ENCODE measurements at places on chromosomes 3 and 15.
A peak's percentile ranks its signal among the peaks of the same experiment; 100 is the strongest.

GRCh38 chr3:173465112-173465511 is 67.6 kb downstream of the NLGN1 start:
- DNase-seq = no peak

GRCh38 chr3:69881756-69882428 is 117.6 kb upstream of the SAMMSON start:
- no peak for DNase-seq

GRCh38 chr3:152299249-152299976 is 30.7 kb downstream of the MBNL1 start:
- DNase-seq = peak; percentile 36

DNA sequence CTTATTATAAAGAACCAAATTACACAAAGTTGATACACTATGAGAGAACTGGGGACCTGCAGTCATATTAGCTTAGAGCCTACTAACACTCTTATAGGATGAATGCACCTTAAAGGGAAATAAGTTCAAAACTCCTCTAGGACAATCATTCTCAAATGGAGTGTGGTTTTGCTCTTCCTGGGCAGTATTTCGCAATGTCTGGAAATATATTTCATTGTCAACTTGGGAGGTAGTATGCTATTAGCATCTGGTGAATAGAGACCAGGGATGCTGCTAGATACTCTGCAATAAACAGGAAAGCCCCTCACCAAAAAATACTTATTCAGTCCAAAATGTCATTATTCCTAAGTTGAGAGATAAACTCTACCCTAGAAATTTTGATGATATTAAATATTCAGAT is 451.4 kb upstream of the ARPP21 start:
- DNase-seq = no peak

- no peak for DNase-seq
These were observed 25.5 kb upstream of the PRR23E start for GRCh38 chr3:127167315-127168043.

DNA sequence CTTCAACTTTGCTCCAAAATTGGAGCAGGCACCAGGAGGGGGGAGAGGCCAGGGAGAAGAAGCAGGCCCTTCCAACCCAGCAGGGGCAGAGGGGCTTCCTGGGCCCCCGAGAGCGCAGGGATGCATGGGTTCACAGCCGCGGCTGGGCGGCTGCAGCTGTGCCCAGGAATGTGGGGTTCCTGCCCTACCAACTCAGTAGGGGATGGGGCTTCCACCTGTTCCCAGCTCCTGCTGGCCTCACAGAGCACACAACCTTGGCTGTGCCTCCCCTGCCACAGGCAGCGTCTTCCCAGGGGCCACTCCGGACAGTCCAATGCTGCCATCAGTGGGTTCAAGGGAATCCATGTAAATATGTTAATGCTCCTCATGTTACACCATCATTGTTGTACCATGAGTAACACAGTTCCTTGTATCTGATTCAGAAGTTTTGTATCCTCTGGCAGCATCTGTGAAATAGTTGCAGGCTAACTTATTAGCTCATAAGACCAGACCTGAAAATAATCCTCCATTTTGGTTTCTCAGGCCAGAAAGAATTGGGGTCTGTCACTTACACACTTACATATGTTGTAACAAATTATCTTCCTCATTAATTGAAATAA is 12.1 kb upstream of the SIAH2 start:
- no peak for DNase-seq

DNA sequence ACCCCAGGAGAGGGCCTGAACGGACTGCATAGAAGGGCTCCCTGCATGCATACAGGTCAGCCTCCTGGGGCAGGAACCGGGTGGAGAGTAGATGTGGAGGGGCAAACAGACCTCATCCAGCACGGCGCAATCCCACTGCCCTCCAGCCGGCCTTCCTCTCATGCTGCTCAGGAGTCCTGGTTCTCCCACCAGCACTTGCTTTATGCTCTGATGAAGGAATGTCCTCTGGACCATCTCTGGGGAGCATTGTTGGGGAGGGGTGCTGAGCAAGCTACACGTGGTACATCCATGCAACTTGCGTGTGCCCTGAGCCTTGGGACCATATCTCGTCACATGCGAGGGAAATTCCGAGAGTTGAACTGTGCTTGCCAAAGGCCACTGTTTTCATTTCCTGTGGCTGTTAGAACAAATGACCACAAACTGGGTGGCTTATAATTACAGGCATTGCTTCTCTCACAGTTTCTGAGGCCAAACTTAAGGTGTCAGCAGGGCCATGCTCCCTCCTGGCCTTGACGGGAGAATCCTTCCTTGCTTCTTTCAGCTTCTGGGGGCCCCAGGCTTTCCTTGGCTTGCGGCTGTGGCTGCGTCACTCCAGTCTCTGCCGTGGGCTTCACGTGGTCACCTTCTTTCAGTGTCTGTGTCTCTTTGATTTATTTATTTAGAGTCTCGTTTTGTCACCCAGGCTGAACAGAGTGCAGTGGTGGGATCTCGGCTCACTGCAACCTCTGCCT is 12.2 kb downstream of the SELENOS start:
- DNase-seq = no peak

GRCh38 chr3:104514371-104514770 is 852.3 kb upstream of the ALCAM start:
- no peak for DNase-seq

GRCh38 chr3:125121246-125122010 is 65.6 kb upstream of the HEG1 start:
- DNase-seq = no peak

GRCh38 chr15:78810362-78811123 is 721 bp downstream of the ADAMTS7 start:
- peak; percentile 80 for DNase-seq

DNA sequence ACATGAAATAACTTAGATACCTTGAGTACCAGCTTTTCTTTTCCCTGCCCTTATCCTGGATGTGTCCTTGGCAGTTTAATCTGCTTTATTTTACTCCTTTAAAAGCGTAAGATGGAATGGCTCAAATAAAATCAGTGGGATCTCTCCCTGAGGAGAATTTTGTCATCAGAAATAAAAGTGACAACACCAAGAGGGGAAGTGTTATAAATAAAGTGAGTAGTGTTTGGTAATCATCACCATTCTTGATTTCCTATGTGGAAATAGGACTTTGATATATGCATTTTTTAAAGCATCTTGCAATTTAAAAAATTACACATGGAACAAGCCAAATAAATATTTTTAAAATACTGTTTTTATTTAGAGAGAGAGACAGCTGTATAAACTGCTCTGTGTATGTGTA is 76.5 kb downstream of the MBNL1 start:
- DNase-seq = no peak

GRCh38 chr15:57611123-57611522 is 19.4 kb downstream of the MYZAP start:
- no peak for DNase-seq

GRCh38 chr15:96306321-96306720 is 24.2 kb upstream of the NR2F2 start:
- no peak for DNase-seq

- DNase-seq = no peak
These were observed 110.6 kb upstream of the DCBLD2 start for GRCh38 chr3:99012051-99012450.

- DNase-seq = no peak
These were observed 8.4 kb upstream of the KCNH8 start for GRCh38 chr3:19139863-19140262.

DNA sequence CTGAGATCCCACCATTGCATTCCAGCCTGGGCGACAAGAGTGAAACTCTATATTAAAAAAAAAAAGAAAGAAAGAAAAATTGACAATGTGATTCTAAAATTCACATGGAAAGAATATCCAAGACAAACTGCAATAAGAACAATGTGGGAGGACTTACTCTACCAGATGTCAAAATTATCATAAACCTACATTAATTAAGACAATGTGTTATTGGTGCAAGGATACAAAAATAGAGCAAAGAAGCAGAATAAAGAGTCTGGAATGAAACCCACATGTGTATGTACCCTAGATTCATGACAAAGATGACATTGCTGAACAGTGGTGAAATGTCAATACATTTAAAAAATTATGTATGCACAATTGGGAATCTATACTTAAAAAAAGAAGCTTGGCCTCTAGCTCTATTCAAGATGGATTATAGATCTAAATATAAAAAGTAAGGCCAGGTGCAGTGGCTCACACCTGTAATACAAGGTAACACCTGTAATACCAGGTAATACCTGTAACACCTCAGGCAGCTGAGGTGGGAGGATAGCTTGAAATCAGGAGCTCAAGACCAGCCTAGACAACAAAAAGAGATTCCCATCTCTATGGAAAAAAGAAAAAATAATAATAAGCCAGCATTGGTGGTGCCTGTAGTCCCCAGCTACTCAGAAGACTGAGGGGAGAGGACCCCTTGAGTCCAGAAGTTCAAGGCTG is 45.7 kb downstream of the ZBTB11 start:
- no peak for DNase-seq

- DNase-seq = no peak
These were observed 10.4 kb upstream of the ARIH1 start for GRCh38 chr15:72463702-72464101.

GRCh38 chr3:99842826-99843589 is 25.3 kb downstream of the CMSS1 start:
- DNase-seq = no peak

DNA sequence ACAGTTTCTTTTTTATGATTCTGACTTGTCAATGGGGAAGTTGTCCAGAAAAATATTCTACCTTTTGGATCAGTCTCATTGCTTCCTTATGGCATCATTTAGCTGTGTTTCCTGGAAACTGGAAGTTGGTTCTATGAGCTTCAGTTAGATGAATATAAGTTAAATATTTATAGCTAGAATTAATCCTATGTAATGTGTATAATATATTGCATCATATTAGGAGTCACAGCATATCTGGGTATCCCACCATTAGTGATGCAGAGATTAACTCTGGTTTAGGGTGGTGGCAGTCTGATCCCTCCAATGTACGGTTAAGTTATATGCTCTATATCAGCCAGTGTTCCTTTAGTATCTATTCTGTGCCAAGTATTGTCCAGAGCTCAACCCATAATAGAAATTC is 19.3 kb downstream of the KLHL24 start:
- DNase-seq = no peak

DNA sequence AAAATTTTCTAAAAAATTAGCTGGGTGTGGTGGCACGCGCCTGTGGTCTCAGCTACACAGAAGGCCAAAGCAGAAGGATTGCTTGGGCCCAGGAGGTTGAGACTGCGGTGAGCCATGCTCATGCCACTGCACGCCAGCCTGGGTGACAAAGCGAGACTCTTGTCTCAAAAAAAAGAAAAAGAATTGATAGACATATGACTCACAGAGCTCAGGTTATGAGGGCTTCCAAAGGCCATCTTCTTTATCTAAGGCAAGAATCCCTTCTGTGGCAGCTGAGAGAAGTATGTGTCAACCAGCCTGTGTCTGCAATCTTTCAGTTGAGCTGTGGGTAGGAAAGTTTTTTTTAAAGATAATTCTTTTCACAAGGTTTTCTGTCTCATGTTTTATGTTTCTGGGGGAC is 53.9 kb downstream of the MRPS25 start:
- no peak for DNase-seq

DNA sequence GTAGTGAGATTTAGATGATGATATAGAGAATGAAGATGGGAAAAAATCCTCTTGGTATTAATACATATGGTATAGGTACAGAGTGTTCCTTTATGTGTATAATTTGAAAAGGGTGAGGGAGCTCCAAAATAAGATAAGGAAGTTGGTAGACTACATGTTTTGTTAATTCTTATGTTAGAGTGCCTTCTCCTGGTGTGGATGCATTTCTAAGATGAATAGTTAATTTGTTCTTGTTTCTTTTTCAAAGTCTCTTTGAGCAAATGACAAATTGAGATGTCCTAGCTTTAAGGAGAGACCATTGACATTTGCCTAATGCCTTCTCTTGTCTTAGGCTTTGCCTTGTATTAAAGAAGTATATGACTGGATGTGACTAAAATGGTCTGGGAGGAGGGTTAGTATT is 34.1 kb downstream of the AKAP13 start:
- DNase-seq = no peak

- no peak for DNase-seq
These were observed 9.1 kb downstream of the ST8SIA2 start for GRCh38 chr15:92402751-92403150.

DNA sequence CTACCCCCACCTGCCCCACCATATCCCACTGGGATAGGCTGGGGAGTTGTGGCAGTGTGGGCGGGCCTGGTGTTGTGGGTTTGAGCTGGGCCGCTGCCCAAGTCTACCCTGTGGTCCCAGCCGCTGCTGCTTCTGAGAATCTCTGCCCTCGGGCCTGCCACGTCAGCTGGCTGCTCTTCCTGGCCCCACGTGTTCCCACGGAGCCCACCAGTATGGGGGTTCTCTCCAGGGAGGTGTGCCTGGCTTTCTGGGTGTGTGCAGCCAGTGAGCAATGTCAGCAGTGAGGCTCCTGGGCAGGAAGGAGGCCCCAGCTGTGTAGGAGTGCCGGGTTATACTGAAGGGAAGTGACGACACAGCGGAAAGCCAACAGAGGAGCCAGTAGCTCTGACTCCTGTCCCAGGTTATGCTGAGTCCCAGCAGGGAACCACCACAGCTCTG is 10.5 kb downstream of the GNAI2 start:
- DNase-seq = peak; percentile 86

DNA sequence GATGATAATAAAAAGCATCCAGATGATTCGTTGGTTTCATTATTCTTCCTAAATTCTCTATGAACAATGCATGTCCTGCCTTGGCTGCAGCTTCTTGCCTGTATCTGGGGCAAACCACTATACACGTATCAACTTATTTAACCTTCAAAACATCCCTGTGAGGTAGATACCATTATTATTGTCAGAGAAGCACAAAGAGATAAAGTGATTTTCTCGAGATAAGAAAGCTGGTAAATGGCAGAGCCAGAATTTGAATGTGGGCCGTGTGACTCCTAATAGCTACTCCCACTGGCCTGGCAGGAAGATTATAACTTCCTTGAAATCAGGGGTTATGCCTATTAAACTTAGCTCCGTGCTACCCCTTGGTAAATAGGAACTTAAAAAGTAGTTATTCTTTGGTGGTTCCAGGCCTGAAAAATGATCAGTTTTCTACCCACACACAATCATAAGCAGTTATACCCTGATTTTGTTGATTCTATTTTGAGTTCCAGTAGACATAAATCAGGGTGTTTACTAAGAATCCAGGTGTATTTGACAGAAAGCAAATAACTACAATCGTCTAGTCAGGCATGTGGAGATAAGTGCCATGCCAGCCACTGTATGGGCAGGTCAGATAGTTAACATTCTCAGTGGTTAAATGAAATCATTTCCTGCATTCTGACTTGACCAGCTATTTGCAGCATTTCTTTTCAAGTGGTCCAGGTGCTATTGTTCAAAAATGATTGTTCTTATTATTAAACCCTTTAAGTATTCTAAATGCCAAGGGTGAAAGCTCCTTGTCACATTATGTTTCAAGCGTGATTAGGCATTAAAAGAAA is 99.2 kb upstream of the LRRN1 start:
- no peak for DNase-seq
